ENCODE measurements at places on chromosomes 16 and 17.

- DNase-seq: no peak
These were observed 5.0 kb downstream of the TP53I13 start for GRCh38 chr17:29573558-29573869.

DNA sequence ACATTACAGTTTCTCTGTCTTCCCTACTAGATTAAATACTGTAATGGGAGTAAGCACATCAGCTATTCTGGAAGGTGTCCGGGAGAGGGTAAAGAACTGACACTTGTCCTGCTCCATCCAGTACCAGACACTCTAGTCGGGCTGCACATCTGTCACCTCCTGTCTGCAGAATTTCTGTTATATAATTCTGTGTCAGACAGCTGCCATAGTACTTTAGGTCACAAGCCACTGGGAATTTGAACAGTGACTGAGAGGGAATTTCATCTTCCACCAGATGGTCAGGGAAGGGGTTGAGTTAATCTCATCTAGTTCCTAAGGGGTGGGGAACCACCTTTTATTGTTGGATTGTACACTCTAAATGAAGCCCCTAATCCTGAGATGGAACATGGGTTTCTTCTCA is 58.6 kb upstream of the NUDT7 start:
- DNase-seq: no peak

- peak; percentile 34 for DNase-seq
These were observed 10.4 kb downstream of the PRR11 start for GRCh38 chr17:59165933-59166342.

- DNase-seq: no peak
These were observed 682.1 kb upstream of the SOX9 start for GRCh38 chr17:71438631-71439146.

GRCh38 chr17:20173091-20173490 is 163.9 kb downstream of the SPECC1 start:
- no peak for DNase-seq

Measured in CD4-positive, alpha-beta T cell treated with Interleukin-1 beta for 1 hour (primary cell).